ENCODE measurements at places on chromosomes 4 and X. TPM values are rescaled to one million over a fixed set of nuclear protein-coding genes. Genes with fewer than 3 reads are reported as not detected.

The SCML2 gene
- total RNA-seq: 1.8 TPM

The ESX1 gene
- total RNA-seq: not detected

The H2BW2 gene
- not detected for total RNA-seq

The TMSB15A gene
- not detected for total RNA-seq

The KIAA1210 gene
- total RNA-seq: not detected

The TEC gene
- 15.3 TPM for total RNA-seq

The MAGEA2B gene
- not detected for total RNA-seq

DNA sequence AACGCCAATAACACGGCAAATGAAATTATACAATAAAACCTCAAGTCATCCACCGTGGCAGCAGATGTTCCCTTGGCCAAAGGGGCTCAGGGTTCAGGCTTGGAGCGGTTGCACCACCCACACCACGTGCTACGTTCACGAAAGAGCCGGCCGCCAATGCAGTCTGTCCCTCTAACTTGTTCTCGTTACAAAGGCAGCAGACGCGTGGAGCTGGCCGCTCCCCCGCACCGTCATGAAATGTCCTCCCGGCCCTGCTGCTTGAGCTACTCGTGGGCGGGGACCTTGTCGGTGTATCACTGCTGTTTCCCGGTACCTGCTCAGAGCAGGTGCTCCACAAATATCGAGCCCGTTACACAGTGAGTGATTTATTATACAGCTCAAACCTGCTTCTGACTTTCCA, 36.4 kb upstream of the MAN2B2 start:
- DNase-seq: no peak

- no peak for DNase-seq
These were observed 44.8 kb downstream of the GAB1 start for GRCh38 chr4:143381189-143382118.

DNA sequence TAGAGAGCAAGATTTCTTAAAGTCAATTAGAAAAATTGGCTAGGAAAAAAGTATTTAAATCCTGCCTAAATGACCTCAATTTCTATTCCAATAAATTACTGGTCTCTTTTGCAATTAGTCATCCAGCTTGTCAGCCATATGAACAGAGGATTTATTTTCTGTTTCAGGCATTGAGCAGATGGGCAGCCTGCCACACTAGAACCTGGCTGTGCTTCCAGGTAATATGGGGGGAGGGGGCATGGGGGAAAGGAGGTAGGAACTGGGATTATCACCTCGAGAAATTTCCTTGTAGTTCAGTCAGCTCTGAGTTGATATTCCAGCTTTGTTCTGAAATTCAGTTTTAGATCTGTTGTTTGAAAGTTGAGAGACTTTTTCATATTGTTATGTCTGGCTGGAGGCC, 206.3 kb upstream of the LCORL start:
- no peak for DNase-seq

GRCh38 chr4:78534286-78534955, 17.1 kb upstream of the ANXA3 start:
- DNase-seq: no peak

- no peak for DNase-seq
These were observed 98.3 kb downstream of the BMPR1B start for GRCh38 chr4:94856030-94856429.

DNA sequence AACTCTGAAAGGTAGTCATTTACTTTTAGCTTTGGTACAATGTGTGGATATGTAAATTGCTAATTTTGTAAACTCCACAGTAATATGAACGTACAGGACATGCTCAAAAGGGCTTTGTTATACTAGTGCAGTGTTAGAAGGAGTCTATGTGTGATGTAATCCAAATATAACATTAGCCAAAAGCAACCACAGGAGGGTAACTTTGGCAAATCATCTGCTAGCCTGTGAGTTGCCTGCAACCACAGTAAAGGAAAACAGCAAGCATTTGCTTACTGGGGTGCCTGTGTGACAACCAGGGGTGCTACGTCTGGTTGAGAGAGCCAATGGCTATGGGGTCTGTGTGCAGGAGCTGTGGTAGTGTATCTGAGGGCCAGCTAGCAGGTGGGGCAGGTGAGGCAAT, 245.8 kb downstream of the ADAMTS3 start:
- no peak for DNase-seq

- DNase-seq: no peak
These were observed 14.6 kb upstream of the IL13RA2 start for GRCh38 chrX:115031989-115032388.

GRCh38 chrX:20333672-20334071, 67.0 kb upstream of the RPS6KA3 start:
- no peak for DNase-seq

DNA sequence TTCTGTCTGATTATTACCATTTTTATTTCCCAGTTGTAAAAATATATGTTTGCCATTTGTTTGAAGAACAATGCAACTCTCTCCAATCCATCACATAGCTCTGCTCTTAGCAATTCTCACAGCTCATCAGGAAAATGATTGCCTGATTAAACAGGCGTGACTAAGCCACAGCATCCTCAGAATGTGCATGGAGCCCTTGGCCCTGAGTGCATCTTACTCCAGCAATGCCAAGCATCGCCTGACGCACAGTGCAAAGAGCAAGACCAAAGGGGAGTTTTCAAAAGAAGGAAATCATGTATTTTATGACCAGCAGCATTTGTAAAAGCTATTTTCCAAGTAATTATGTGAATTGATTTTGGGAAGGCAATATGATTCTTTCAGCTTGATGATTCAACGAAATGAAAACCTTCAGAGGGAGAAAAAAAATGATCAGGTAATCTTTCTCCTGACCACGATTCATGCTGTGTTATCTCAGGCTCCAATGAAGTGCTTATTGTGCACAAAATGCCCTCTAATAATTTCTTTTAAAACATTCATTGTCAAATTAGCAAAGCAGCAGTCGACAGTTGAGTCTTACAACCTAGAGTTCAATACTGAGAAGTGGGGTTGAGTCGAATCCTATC, 138.0 kb upstream of the FAM9B start:
- no peak for DNase-seq

DNA sequence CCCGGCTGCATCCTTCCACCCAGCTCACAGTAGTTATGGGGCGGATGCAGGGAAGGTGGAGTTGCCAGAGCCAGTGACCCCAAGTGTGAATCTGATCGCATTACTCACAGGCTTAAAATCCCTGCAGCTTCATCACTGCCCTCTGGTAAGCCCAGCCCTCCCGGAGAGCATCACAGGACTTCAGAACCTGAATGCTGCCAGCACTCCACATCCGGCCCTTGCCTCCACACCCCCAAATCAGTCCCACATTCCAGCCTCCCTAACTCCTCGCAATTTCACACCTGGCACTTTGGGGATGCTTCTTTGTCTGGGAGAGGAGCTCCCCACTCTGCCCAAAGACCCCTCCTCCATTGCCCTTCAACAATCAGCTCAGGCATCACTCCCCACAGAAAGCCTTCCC, 15.6 kb downstream of the RASL11B start:
- no peak for DNase-seq

DNA sequence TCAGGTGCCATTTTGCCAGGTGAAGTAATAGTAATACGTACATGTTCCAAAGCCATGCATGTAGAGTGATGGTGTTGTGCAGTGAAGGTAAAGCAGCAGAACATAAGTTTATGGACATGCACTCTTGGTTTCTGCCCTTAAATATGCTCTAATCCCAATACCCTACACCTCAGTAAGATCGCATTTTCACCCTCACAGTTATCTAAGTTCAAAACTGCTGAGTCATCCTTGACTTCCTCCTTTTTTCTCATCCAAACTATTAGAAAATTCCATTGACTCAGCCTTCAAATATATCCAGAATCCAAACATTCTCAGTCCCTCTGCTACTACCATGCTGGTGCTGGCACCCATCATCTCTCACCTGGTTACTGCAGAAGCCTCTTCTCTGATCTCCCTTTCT, 652.9 kb upstream of the IGFBP7 start:
- DNase-seq: no peak

GRCh38 chrX:11151799-11152559, 40.8 kb downstream of the HCCS start:
- DNase-seq: no peak

- DNase-seq: no peak
These were observed 138.9 kb downstream of the MAPK10 start for GRCh38 chr4:86221002-86221401.

All from spleen (tissue), 13 donors.